Cerebellar cortex (tissue), 1 donor: ENCODE measurements at places on chromosomes 11 and 22.

DNA sequence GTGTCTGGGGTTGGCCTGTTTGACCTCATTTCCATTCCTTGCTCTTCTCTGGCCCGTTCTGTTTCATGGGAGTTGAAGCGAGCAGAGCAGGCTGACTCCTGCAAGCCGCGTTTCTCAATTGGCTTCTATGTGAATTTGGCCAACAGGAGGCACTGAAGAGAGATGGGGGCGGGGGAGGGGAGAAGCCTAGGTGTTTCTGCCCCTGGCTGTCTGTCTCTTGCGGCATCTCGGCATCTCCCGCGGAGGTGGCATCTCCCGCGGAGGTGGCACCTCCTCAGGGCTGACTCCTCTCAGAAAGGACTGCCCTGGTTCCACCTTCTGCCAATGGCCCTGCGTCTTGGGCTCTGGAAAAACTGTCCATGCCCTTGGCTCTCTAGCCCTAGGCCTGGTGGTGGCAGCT is 125.6 kb upstream of the CSNK2A3 start:
- no peak for DNase-seq

DNA sequence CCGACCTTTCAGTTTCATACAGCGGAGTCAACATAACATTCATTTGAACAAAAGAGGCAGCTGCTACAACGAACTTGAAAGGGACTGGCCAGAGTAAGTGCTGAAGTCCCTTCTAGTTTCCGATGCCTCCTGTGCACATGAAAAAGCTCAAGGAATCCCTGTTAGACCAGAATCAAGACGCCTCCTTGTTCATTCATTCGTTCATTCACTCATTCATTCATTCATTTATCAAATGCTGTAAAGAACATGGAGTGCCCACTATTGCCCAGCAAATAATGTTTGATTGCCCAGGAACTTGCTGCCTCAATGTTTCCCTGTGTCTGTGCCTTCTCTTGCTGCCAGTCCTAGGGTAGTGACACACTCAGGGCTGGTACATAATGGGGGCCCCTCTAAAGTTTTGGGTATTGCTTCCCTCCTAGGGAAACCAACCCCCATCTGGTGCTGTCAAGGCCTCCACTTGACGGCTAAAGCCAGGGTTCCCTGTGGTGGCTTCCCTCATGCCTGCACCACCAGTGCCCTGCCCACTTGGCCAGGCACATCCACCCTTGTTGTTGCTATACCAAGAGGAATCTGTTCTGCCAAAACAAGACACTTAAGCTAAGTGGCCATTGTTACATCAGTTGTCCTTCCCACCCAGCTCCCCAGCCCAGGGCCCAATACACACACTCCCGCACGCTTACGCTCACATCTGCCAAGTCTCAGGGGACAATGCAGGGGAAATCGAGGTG is 3.8 kb downstream of the TMPRSS13 start:
- no peak for DNase-seq

DNA sequence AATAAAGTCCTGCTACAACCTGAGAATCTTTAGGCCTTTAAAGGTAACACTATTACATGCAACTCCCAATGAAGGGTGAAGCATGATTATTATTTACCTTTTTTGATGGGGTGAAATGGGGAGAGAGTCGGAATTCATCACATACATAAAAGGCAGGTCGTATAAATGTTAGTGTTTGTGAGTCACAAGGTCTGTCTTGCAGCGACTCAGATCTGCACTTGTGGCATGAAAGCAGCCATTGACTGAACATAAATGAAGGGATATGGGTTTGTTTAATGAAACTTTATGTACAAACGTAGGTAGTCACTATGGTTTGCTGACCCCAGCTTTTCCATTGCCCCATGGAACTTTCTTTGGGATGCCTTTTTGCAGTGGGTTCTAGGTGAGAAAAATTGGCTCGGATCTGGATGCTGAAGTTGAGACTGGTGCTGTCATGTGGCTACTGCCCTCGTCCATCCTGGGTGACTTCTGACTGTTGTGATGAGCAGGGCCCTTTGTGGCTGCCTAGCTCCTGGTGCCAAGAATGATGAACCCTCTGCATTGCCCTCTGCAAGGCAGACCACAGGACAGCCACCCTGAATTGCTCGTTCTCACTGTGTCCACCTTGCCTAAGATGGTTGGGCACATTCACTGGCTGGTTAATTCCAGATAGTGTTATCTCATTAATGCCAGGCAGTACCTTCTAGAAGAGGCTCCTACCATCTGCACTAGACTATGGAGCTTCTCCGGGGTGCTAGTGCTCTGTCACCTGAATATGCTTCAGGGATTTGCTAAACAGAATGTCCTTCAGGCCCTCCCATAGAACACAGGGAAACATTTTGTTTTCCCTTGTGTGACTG is 11.3 kb downstream of the GGTLC2 start:
- DNase-seq, result no peak

DNA sequence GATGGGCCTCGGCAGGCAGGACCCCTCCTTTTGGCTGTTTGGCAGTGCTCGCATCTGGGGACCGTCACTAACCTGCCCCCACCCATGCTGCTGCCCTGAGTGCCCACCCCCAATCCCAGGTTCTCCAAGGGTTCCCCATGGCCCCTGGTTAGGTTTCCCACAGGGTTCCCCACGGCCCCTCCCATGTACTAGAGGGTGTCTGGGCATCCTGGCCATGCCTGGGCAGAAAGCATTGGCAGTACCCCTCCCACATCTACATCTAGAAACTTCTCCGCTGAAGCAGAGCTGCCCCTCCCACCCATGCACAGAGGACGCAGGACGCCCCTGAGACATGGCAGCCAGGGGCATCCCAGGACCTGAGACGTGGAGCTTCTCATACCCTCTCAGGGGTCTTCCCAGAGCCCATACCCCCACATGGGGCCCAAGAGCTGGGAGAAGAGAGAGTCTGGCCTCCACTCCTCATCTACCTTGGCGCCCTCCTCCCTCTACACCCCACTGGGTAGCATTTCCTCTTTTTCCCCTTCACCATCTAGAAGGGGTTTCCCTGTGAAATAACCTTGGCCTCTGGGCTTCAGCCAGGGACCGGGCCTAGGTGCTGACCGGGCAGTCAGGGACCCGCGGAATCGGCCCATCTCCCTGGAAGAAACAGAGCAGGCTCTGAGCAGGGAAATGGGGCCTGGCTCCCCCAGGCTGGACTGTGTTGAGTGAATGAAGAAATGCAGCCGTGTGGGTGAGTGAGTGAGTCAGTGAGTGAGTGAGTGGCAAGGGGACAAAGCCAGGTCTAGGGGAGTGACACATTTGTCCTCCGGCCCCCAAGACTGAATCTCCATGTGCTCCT is 987.3 kb downstream of the BRD1 start:
- DNase-seq, result no peak

DNA sequence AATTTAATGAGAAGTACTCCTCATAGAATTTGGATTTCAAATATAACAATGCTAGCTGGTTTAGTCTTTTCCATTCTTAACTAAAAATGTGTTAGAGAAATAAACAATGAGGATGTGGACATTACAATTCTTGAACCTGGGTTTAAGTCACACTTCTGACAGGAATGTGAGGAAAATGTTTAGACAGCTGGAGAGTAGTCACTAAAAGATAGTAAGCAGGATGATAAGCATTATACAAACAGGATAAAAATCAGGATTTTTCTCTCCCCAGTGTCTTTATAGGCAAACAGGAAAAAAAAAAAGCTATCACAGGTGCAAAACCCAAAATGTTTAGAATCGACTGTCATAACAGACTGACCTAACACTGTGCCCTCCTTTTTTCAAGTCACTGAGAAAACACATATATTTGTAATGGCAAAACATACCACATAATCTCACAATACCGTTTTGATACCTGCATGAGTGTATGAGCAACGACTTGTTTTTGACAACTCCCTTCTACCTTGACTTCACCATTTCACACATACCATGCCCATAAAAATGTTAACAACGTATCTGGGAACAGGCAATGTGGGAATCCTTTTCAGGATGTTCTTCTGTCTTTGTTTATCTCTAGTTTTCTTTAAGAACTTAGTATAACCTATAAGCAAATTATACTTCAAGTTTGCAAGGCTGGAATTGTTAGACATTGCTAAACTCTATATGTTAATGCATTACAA is 242.0 kb downstream of the SBF2 start:
- no peak for DNase-seq

GRCh38 chr11:17750801-17751165 is 16.2 kb downstream of the KCNC1 start:
- DNase-seq, result no peak

- DNase-seq, result no peak
Measured at GRCh38 chr22:36384766-36385481, 2.8 kb downstream of the MYH9 start.

- peak; percentile 41 for DNase-seq
Measured at GRCh38 chr22:30877662-30878515, 90.7 kb downstream of the MORC2 start.

- no peak for DNase-seq
Measured at GRCh38 chr11:131796541-131796940, 426.1 kb downstream of the NTM start.

DNA sequence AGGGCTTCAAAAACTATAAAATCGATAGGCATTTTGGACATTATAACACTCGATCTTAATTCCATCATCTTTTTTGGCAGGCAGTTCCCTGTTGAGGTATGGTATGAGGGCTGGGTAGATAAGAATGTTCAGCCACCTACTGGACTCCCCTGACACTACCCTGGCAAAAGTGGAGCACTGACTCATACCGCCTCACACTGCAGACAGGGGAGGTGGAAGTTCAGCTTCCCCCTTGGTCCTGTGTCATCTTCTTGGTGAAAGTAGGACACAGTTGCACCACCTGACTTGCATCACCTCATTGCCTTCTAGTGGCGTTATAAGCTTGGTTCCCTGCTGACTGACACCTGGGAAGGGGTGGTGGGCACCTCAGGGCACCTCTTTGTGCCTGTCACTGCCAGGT is 30.4 kb downstream of the PAAF1 start:
- DNase-seq, result no peak

DNA sequence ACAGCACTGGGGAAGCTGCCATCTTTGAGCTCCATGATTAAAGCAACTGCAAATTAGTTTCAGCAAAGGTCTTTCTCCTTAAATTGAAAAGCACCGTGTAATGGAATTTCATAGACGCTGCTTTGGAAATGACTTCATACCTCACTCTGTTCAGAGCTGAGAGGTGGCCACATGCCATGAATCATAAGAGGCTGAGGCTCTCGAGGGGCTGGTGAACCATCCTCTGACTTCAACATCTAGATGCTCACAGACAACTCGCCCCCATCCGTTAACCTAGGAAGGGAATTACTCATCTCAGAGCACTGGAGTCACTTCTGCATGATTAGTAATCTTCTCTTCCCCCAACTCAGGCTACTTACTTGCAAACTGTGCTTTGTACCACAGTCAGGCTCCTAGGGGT is 122.3 kb downstream of the RCN1 start:
- DNase-seq, result no peak

- peak; percentile 73 for DNase-seq
Measured at GRCh38 chr11:73404048-73404447, 27.8 kb downstream of the RELT start.

- DNase-seq, result no peak
Measured at GRCh38 chr11:31903225-31904074, 92.3 kb upstream of the PAX6 start.

- peak; percentile 17 for DNase-seq
Measured at GRCh38 chr11:26286472-26287066, 45.4 kb upstream of the ANO3 start.

DNA sequence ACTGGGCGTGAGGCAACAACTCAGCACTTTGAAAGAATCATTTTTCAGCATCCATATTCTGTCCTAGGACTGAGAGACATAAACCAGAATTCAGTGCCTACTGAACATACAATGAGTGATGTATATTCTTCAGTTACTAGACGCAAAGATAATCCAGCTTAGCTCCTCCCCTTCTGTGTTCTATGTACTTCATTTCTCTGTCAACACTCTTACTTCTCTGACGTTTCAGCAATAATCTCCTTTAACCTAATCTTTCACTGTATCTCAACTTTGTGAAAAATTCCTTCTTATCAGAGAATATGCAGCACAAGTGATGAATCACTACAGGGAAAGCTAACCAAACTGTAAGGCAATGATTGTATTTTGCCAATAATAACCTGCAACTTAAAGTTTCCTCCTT is 2.5 kb upstream of the OR51B5 start:
- DNase-seq, result no peak

DNA sequence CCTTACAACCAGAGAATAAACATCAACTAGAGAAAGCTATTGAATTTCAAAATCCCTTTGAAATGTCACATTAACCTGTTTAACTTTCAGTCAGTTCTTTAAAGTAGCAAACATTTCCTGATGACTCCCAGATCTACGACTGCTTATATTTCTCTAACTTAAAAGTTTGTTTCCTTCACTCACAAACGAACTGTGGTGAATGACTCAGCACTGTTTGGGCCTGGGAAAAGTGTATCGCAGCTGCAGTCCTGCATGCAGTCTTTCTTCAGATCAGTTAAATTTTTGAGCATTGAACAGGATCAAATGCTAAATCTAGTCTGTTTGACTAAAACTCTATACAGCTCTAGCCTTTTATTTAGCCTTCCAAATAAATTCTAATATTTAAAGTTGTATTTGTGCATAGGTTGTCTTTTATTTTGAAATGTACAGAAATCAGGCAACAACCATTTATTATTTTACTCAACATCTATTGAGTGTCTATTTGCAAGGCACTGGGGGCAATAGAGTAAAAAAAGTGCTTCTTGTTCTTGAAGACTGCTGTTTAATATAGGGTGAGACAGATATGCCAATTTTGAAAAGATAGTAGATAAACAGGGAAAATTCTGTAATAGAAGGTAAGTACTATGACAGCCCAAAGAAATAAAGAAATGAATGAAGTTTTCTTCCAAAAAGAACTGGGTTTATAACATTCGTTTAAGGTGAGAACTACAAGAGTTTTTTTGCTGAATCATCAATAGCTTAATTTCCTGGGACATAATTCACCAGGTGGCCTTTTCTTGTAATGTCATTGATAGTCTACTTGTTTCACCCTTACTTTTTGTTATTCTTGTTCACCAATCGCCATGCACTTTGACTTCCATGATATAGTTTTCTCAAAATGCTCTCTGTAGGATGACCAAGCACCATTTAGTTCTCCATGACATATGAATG is 235.4 kb downstream of the METTL15 start:
- DNase-seq, result no peak
